ENCODE measurements at places on chromosomes 2 and 18.

- DNase-seq: no peak
Measured at GRCh38 chr2:98702858-98703620, 27.9 kb downstream of the MGAT4A start.

DNA sequence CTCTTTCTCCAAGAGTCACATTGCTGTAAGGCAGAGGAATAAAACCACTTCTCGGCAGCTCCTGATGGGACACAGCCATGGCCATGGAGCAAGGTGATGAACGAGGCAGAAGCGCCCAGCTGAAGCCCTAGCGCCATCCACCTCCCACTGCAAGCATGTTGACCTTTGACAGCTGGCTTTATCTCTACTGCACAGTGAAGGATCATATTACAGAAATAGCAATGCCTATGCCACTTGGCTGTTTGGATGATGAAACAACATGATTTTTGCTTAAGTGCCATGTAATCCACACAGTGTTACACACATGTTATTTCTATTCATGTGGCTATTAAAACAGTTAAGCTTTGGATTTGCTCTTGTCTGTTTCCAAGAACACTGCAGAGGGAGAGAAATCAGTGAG is 167.7 kb downstream of the VAPA start:
- no peak for DNase-seq

DNA sequence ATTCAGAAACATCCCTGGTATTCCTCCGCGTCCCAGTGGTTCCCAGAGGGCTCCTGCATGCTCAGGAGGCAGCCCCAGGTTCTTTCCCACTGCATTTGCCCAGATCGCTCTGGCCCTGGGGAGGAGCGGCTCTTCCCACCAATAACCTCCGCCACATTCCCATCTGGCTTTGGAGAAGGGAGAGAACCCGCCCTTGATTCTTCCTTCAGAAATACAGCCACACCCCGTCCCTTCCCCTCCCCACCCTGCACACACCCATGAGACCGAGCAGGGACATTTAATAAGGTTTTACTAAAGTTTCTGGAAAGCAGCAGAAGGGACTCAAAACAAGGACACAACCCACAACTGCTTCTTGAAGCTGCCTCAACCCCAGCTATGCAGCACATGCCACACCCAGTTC is 21.9 kb downstream of the ARID5A start:
- no peak for DNase-seq

- no peak for DNase-seq
Measured at GRCh38 chr2:48750128-48750739, 5.3 kb downstream of the LHCGR start.

GRCh38 chr18:6734726-6735430 is 5.4 kb downstream of the ARHGAP28 start:
- DNase-seq: no peak

DNA sequence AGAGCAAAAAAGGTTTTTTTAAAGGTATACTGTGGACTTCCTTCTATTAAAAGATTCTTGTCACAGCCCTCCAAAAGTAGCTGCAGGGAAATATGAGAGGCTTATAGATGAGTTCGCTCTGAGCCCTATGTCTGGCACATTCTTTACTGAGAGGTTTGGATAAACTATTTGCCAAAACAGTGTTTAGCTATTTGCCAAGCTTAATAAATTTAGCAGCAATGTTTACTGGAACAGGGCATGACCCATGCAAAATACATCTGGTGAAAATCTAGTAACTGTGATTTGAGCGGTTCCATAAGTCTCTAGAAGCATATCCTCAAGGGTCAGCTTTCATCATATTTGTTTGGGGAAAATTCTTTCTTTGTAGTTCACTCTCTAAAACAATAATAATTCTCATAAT is 1696.7 kb upstream of the PIK3C3 start:
- no peak for DNase-seq

DNA sequence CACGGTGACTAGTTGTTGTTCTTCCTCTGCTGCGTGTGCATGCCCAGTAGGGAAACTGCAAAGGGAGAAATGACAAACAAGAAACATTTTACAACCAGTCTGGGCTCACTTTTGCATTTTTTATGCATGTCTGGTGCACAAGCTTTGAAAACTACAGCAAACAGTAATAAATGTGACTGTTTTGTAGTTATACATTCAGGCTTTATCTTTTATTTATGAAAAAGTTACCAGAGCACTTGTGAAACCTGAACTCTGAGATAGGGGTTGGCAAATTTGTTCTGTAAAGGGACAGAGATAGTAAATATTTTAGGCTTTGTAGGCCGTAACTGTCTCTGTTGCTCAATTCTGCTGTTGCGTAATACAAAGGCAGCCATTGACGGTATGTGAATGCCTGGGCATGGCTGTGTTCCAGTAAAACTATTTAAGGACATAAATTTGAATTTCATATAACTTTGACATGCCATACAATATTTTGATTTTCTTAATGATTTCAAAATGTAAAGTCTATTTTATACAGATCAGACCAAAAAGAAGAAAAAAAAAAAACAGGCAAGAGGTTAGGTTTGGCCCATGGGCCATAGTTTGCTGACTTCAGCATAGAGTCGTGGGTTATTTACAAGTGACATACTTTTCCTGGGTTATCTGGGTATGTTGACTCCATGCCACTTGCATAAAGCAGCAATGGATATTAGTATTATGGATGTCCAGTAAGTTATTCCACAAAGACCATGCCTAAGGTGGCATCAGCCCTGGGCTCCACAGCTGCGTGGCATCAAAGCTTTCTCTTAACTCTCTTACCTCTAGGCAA is 53.6 kb upstream of the EML6 start:
- no peak for DNase-seq
